Fibroblast of the conjunctiva (primary cell): ENCODE measurements at places on chromosomes 16 and 17.

- DNase-seq = no peak
Measured at GRCh38 chr17:48134912-48135480, 27.4 kb downstream of the SNX11 start.

DNA sequence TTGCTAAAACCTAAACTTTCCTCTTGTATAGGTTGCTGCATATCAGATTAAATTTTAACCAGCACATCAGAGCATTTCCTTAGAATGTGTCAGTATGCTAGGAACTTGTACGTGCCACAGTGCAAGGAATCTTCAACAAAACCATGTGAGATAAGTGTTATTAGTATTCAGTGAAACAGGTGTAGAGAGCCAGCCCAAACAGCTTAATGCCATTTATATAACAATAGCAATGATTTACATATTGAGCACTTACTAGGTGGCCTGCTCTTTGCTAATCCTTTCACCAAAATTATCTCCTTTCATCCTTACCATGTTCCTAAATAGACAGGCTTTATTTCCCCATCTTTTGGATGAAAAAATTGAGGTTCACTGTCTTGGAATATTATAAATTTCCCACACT lies 485.7 kb downstream of the HS3ST4 start:
- DNase-seq = no peak

DNA sequence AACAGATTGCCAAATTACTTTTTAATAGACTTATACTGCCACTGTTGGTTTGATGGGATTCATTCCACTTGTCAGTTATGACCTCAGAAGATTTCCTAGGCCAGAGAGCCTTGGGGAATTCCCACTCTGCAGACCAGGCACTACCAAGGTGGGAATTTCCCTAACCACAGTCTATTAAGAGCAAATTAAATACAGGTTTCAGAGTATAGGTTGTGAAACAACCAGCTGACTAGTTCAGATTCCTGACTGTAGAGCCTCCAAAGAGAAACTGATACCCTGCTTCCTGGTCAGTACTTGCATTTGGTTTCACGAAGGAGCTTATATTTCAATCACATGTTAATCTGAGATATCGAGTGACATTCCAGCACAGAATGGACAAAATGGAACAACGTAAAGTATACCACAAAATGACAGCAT lies 186.5 kb downstream of the STX8 start:
- peak; percentile 74 for DNase-seq

DNA sequence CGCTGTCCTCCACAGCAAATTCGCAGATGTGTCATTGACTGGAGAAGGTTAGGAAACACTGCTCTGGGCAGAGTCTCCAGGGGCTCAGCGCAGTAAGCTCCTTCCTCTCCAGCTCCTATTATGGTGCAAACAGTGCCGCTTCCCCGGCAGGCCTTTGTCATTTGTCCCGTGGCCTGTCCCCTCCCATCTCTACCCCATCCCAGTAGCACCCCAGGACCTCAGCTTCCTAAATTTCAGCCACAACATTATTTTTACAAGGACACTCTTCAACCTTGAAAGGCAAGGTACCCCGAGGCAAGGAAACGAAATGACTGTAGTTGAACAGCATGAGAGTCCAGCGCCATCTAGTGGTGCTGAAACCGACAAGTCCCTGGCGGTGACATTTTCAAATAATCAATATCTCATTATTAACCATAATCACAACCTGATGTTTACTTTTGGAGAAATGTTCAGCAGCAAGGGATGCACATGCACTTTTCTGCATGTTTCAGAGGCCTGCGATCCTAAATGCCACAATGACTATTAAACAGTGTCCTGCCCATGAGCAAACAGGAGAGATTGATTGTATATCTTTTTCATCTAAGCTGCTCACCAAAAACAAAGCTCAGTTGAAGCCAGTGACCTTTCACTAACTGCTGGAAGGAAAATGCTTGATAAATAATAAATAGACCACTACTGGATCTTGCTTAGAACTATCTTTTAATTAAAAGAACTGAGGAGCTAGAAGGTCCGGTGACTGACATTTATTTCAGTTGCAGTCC lies 16.5 kb downstream of the MRPS23 start:
- DNase-seq = peak; percentile 61

DNA sequence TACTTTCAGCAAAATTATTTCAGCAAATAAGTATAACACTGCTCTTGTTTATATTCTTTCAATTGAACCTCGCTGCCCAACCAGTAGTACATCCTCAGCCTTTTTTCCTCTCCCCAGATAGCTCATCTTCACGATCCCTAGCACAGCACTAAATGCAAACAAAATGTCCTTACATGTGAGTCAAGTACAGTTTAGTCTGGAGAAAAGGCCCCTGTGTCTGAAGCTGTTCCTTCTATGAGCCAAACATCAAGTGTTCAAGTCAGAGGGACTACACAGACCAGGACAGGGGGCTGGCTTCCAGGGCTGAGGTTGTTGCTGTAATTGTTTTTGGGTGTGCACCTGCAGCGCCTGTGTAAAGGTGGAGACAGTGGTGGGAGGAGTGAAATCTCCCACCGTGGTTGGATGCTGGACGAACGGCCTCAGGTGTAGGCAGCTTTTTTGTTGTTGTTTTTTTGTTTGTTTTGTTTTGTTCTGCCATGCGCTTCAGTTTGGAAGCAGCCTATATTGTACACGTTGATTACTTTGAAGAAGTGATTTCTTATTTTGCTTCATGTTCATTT lies 147.1 kb downstream of the PRKCA start:
- no peak for DNase-seq

DNA sequence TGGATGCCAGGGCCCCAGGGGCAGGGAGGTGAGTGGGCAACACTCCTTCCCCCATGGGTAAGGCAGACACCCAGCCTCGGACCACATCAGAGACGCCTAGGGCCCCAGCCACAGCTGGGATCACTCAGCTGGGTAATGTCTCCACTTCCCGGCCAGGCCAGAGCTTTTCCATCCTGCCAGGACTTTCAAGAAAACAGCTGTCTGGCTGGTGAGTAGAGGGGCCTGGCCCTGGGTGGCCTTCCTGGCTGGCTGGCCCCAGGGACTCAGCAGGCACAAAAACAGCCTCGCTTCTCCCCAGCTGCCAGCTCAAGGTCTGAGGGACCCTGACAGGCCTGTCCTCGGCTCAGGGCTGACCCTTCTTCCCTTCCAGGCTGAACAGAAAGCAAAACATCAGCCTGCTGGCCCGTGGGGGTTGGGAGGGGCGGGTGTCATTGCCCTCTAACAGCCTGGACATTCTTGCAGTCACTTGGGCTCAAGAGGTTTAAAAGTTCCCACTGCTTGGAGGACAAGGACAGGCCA lies 45.3 kb upstream of the JPH3 start:
- no peak for DNase-seq

DNA sequence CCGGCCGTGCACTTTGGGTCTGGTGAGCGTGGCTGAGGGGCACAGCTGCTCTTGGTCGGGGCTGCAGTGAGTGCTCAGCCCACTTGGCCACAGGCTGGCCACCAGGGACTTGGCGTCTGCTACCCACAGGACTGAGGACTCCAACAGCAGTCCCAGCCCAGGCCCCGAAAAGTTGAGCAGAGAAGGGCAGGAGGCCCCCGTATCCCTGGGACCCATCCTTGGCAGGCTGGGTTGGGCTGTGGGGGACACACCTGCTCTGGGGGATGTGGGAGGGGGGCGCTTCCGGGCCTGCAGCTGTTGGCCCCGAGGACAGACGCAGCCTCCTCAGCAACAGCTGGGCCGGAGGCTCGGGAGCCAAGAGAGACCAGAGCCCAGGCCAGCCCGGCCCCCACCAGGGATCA lies 19.4 kb upstream of the SSTR5 start:
- DNase-seq = no peak

DNA sequence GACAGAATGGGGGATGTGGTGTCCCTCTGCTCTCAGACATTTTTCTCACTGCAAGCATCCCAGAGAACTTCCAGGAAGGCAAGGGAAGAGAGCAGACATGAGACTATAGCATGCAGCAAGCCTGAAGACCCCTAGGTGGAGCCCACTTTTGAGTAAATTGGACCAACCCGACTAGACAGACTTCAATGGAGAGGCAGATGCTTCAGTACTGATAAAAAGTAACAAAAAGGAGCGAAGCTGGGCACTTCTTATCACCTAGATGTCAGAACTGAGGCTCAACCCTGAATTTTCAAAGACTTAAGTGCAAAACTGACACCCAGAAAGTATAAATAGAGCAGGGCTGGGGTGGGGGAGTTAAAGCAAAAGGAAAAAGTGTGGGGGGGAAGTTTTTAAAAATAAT lies 130.8 kb downstream of the PMP22 start:
- no peak for DNase-seq

- no peak for DNase-seq
Measured at GRCh38 chr16:89038221-89038721, 55.4 kb upstream of the ACSF3 start.

DNA sequence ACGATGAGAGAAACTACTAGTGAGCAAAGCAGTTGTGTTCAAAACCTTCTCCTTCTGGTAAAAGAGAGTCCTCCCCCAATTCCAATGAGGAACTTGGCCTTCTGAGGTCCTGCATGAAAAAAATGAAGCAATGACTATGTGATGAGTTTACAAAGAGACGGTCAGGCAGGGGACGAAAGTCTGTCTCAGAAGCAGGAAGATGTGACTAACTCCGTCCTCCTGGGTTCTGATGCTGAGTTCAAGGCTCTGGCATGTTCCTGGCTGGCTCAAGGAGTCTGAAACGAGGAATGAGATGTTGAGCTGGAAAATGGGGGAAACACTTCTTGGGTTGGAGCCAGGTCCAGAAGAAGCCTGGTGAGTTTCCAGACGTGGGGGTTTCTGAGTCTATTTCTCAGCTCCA lies 129.6 kb downstream of the CPPED1 start:
- no peak for DNase-seq

DNA sequence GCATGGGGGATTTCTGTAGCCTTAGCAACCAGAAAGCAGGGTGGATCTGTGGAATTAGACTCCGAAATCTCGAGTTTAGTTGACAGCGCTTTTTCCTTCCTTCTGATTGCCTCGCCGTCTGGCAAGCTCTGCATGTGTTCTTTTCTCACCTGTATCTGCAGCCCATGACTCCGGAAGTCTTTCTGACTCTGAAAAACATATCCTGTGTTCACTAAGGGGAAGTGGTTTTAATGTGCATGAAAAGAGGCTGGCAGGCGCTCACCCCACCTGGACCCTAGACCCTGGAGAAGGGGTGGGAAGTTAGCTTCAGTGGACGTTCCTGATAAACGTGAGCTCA lies 158.5 kb downstream of the RPTOR start:
- DNase-seq = no peak

DNA sequence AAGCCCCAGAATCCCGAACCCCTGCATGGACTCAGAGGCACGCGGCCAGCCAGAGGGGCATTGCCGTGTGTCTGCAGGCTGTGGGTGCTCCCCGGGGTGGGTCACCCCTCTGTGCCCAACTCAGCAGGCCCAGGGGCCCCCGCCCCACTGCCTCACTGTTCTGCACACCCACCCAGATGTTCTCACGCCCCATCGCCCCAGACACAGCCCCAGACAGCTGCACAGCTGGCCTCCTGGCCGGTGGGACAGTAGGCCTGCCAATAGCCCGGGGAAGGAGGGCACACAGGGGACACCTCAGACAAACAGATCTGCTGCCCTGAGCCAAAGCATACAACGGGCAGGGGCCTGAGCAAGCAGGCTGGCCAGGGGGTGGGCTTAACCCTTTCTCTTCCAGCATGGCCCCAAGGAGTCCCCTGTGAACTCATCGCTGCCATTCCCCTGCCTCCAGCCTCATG lies 27.6 kb upstream of the NXPH3 start:
- no peak for DNase-seq

DNA sequence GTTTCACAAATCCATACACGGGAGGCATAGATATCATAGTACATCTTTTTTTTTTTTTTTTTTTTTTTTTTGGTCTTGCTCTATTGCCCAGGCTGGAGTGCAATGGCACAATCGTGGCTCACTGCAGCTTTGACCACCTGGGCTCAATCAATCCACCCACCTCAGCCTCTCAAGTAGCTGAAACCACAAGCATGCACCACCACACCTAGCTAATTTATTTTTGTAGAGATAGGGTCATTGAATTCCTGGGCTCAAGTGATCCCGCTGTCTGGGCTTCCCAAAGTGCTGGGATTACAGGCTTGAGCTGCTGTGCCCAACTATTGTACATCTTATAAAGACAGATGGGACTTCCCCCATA lies 3.5 kb upstream of the RAPGEFL1 start:
- no peak for DNase-seq

GRCh38 chr17:44043272-44043696 lies 23.2 kb downstream of the LSM12 start:
- peak; percentile 29 for DNase-seq

- no peak for DNase-seq
Measured at GRCh38 chr17:43690624-43691316, 29.0 kb upstream of the MEOX1 start.

GRCh38 chr17:56891751-56892150 lies 22.1 kb downstream of the TRIM25 start:
- no peak for DNase-seq

DNA sequence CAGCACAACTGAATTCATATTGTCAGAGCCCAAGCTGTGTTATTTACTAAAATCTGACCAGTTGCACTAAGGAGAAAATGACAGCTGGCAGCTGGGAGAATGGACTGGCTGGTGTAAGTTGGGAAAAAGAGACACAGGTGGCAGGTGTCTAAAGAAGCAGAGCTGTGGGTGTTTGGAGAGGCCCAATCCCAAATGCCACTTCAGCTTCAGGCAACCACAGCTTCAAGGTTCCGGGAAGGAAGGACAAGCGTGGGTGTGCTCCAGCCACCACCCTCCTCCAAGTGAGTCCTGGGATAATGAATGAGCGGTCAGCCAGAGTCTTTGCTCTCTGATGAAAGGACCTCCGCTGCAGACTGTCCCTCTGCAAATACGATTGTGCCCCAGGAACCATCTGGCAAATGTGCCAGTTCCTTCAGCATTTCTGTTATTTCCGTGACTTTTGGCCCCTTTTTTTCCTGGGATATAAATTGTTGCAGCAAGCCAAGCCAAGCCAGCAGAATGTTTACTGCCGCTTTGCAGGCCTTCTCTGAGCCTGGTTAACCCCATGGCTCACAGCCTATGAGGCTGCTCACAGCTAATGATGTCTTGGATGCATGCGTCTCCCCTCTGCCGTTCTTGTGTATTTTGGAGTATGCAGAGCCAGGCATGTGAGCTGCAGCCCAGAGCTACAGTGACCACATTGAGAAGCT lies 9.5 kb upstream of the RHBDL3 start:
- no peak for DNase-seq

- no peak for DNase-seq
Measured at GRCh38 chr17:82324566-82325285, 7.3 kb upstream of the CD7 start.

DNA sequence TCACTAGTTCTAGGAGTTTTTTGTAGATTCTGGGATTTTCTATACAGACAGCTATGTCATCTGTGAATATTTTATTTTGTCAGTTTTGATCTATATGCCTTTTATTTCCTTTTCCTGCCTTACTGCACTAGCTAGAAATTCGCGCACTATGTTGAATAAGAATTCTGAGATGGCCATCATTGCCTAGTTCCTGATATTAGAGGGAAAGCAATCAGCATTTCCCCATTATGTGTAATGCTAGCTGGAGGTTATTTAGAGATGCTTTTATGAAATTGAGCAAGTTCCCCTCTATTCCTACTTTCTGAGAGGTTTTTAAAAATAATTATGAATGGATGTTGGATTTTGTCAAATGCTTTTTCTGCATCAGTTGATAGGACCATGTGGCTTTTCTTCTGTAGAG lies 23.8 kb downstream of the MPRIP start:
- no peak for DNase-seq

GRCh38 chr16:4194661-4195060 lies 47.2 kb downstream of the SRL start:
- DNase-seq = no peak

GRCh38 chr16:69448470-69449193 lies 24.2 kb downstream of the CYB5B start:
- DNase-seq = no peak

GRCh38 chr16:77612596-77612995 lies 109.7 kb upstream of the NUDT7 start:
- no peak for DNase-seq
